MM.1S (cell line): ENCODE measurements at places on chromosomes 2 and 18.

- DNase-seq: no peak
Observed at GRCh38 chr2:27989149-27989548, 98.6 kb downstream of the BABAM2 start.

GRCh38 chr18:79405781-79406575, 10.2 kb downstream of the NFATC1 start:
- no peak for DNase-seq

- DNase-seq: no peak
Observed at GRCh38 chr18:7727361-7728076, 160.4 kb downstream of the PTPRM start.

- no peak for DNase-seq
Observed at GRCh38 chr2:136183097-136183496, 65.1 kb upstream of the CXCR4 start.

DNA sequence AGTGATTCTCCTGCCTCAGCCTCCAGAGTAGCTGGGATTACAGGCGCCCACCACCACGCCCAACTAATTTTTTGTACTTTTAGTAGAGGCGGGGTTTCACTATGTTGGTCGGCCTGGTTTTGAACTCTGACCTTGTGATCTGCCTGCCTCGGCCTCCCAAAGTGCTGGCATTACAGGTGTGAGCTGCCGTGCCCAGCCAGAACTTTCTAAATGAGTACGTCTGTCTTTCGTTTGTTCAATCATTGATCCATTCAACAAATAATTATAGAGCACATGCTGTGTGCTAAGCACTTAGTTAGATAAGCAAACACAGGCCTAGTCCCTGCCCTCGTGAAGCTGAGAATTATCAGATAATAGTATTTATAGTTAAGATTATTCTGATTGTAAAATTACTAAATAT, 56.5 kb downstream of the TTC39C start:
- DNase-seq: no peak

DNA sequence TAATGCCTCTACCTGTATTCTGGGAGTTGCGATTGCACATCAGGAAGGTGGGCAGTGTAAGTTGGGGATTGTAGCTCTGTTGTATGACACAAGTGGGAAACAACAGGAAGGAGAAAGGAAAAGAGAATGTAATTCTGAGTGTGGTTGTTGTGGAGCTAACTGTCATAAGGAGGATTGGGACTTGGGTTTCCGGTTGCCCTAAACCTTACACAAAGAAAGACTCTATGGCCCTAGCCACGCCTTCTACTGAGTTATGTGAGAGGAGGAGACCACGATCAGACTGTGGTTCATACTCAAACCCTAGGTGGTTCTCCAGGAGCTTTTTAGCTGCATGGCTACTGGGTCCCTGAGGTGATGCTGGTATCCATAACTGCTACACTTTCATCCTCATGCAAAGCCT, 86.5 kb downstream of the TANC1 start:
- DNase-seq: no peak

DNA sequence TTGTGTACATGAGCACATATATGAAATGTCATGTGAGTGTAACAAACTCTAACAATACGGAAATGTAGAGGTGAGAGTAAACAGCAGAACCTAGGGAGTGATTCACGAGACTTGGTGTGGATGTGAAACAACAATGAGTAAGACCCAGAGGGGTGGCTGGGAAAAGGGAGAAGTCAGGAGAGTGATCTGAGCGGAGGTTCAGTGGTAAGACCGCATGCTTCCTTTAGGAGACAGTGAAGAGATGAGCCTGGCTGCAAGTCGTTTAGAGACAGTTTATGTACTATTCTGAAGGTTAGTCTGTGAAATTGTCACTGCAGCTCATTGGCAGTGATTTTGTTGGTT, 150.6 kb downstream of the PRPF40A start:
- DNase-seq: no peak

- DNase-seq: no peak
Observed at GRCh38 chr18:27843783-27844777, 332.9 kb downstream of the CDH2 start.

DNA sequence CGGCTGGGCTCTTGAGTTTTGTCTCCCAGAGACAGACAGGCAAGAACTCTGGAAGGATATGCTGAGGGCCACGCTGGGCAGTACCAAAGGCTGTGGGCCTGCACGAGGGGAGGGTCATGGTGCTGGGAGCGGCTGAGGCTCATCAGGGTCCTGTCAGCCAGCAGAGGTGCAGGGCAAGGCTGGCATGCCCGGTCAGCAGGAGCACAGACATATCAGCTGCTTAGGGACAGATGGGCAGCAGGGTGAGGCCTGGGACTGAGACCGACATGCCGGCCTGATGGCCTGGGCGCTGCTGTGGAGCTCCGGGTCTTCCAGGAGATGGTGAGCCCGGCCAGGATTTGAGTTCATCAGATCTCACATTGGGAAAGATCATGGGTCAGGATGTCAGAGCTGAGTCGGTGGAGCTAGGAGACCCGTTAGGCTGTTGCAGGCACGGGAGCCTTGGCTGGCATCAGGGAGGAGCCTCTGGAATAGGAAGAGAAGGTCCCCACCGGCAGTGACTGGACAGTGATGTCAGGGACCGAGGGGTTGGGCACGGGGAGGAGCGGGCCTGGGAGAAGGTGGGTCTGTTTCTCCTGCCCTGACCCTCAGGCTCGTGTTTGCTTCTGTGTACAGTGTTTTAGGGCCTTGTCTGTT, 18.8 kb downstream of the CNDP2 start:
- DNase-seq: no peak

- DNase-seq: no peak
Observed at GRCh38 chr2:95075440-95076132, 46.0 kb downstream of the MRPS5 start.

GRCh38 chr2:7479603-7480002, 562.4 kb downstream of the RNF144A start:
- DNase-seq: no peak

- DNase-seq: no peak
Observed at GRCh38 chr18:35408843-35409261, 31.7 kb upstream of the ZNF396 start.

DNA sequence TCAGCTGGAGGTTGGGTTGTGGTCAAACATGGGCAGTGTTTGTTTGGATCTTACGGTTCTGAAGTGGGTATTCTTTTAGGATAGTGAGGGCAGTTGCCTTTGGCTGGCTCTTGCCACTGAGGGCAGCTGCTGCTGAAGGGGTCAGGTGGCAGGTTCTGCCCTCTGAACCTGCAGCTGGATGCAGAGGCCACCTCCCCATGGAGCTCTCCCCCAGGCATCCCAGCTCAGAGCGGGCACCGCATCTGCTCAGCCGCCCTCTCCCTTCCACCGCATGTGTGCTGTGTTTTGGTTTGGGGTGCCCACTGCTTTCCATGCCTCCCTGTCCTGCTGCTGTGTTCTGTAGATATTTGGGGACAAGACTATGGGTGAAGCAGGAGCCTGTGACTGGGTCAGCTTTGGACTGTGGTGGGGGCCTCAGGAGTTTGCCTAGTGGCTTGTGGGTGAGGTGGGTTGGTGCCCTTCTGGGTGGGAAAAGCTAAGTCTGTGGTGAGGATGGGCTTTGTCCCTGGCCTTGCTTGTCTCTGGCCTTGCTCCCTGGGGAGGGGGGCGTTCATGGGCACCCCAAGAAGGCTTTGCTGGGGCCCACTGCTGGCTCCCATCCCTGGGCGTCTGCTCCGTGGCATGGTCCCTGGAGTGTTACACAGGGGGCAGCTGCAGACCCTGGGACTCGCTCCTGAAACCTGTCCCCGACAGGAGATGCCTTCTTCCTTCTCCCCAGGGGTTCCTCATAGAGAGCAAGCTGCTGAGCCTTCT, 28.5 kb downstream of the OTOF start:
- no peak for DNase-seq

DNA sequence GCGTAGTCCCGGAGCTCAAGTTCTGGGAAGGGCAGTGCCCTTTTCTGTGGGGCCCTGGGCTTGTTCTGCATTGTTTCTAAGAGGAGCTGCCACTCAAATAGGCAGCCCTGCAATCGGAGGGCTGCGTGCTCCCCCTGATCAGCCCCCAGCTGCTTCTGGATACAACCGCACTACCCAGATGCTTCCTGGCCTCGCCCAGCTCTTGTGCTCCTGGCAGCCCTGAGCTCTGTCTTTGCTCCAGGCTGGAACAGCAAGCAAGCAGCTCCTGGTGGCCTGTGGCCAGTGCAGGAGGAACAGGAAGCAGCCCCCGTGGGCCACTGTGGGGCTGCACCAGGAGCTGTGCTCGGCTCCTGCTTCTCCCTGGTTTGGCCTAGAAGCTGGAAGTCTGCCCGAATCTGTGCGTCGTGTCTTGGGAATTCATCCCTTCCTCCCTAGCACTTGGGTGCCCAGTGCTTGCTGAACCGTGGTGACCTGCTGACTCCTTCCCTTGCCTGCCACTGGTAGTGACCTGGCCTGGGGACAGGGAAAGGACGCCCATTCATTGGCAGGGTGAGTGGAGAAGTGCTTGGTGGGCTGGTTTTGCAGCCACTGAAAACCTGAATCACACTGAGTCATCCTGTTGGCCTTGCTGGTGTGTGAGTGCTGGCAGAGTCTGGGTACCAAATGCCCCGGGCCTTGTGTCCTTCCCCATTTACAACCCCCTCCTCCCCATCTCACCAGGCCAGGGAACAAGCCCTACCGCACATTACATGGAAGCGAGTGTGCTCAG, 27.3 kb upstream of the NTSR2 start:
- no peak for DNase-seq

- no peak for DNase-seq
Observed at GRCh38 chr2:139162957-139163356, 382.8 kb upstream of the NXPH2 start.

DNA sequence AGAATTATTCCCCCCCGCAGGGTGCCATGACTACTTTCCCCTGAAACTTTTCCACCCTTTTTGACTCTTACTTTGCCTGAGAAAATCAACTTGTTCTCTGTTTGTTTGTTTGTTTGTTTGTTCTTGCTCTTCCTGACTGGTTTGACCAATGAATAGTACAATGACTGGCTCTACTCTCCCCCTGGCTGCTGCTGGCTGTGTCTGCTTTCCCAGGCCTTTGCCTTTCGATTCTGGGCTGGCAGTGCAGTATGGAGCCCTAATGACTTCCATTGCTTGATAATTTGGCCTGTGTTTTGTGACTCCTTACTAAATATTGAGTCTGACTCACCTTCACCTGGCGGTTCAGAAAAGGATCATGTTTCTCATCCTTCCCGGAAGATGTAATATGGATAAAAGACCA, 241.1 kb downstream of the TMEM182 start:
- no peak for DNase-seq

GRCh38 chr18:42471885-42472284, 516.9 kb downstream of the PIK3C3 start:
- no peak for DNase-seq

- DNase-seq: no peak
Observed at GRCh38 chr2:3462493-3463104, 56.7 kb downstream of the ADI1 start.

DNA sequence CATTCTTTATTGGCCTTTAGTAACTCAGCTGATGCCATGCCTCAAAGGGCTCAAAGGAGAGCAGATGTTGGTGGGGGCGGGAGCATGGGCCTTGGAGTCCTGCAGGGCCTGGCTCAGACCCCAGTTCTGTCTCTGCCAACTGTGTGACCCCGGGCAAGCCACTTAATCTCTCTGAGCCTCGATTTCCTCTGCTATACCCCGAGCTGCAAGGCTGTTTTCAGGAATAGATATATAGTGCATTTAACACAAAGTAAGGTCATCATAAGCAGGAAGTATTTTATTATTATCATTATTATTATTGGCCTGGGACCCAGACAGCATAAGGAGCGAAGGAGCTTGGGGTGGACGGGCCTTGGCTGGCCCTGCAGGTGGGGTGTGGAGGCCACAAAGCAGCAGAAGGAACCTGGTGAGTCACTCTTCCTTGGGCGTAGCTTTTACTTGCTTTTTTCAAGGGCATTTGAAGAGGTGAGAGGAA, 162.7 kb downstream of the INHBB start:
- no peak for DNase-seq

DNA sequence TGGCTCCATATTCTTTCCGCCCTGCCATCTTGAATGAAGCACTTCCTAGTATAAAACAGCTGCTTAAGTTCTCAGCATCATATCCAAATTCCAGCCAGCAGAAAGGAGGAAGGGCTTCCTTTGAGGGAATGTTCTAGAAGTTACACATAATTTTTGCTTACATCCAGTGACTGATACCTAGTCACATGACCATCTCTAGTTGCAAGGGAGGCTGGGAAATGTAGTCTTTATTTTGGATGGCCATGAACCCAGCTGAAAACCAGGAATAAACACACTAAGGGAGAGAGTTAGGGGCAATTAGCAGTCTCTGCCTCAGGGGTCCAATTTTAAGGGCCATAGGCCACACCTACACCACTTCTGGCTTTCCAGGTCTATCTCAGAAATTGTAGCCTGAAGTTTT, 57.8 kb upstream of the LMAN1 start:
- no peak for DNase-seq

- DNase-seq: no peak
Observed at GRCh38 chr18:26568926-26569665, 20.7 kb upstream of the KCTD1 start.

DNA sequence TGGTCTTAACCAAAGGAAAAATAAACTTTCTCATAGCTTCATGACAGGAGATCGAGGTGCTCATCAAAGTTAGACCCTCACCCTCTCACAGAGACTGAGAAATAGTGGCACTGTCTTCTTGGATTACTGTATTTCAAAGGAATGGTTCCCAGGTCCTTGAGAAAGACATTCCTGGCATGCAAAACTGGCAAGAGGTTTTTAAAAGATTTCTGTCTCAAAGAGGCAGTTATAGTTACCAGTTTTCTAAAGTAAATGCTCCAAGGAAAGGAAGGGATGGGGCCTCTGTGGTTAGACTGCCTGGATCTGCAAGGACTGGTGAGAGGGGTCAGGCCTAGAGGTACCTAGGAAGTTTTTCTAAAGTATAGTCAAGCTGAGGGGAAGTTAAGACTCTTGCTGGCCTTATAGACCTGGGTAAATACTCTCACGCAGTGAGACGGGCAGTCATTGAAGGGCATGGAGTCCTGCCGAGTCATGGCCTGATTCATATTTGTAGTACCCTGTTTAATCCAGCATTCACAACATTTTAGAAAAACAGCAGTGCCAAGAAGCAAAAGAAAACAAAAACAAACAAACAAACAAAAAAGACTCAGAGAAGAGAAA, 226.1 kb downstream of the DOK6 start:
- no peak for DNase-seq

DNA sequence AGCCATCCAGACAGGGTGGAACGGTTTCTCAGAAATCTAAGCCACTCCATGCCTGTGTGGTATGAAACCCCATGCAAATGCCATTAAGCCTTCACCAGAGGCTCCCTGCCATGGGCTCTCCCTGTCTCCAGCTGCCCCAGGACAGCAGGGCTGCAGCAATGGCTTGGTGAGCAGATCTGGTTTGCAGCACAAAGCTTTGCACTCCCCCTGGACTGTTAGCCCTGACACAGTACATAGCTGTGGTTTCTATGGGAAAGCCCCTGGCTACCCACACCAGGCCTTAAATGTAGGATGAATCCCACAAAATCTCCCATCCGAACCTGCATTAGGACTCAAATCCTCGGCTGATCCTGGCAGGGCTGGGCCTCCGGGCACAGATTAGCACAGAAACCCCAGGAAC, 291.6 kb downstream of the TNS1 start:
- DNase-seq: no peak

- DNase-seq: peak; percentile 7
Observed at GRCh38 chr2:53786352-53786704, 425 bp downstream of the ASB3 start.

- no peak for DNase-seq
Observed at GRCh38 chr2:84858123-84858522, 22.8 kb downstream of the TRABD2A start.
